Keratinocyte (primary cell): ENCODE measurements at places on chromosomes 12 and 14.

GRCh38 chr14:41915732-41916131 lies 309.1 kb downstream of the LRFN5 start:
- no peak for DNase-seq

DNA sequence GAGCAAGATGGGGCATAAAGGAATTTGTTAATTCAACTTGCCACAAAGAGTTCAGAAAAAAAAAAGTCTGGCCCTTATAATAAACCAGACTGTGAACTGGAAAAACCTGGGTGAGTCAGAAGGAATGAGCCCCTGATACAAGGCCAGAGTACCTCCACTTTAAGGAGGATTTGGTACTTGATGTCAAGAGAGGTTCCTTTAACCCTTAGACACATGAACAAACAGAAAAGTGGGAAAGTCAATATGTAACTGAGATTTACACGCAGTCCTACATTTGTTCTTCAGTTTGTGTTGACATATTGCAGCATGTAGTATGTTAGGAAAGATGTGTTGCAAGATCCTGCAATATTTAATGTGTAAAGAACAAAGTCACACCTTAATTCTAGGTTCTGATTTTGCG lies 14.2 kb upstream of the SLC38A4 start:
- no peak for DNase-seq

GRCh38 chr14:88831284-88831683 lies 6.8 kb downstream of the TTC8 start:
- DNase-seq, result peak; percentile 66

- DNase-seq, result no peak
These were observed 197.6 kb downstream of the SLC38A4 start for GRCh38 chr12:46628176-46628575.
